ENCODE measurements at places on chromosomes 1 and 21. TPM values are rescaled to one million over a fixed set of nuclear protein-coding genes. Genes with fewer than 3 reads are reported as not detected.
A peak's percentile ranks its signal among the peaks of the same experiment; 100 is the strongest.

Gene CHAF1B
- 6.2 TPM for total RNA-seq

Gene C8B
- not detected for total RNA-seq

Gene CADM3
- total RNA-seq: 0.37 TPM

Gene RPL22
- 621 TPM for total RNA-seq

Gene C4BPA
- not detected for total RNA-seq

Gene USH2A
- not detected for total RNA-seq

Gene NTRK1
- total RNA-seq: 0.11 TPM

Gene PKP1
- total RNA-seq: not detected

Gene RIPK4
- total RNA-seq: 0.07 TPM

Gene LCE3A
- total RNA-seq: not detected

Gene NCAM2
- total RNA-seq: not detected

Gene MRAP
- not detected for total RNA-seq

Gene COL8A2
- 0.24 TPM for total RNA-seq

GRCh38 chr1:59967141-59967697, 40.6 kb upstream of the CYP2J2 start:
- H3K27ac ChIP-seq: no peak overlapping the region
- H3K36me3 ChIP-seq: no peaks in the 10 kb centered on the region
- no peak for DNase-seq
- H3K4me3 ChIP-seq: no peak overlapping the region
- peaks cover 2% of the 10 kb centered on the region for H3K4me1 ChIP-seq

DNA sequence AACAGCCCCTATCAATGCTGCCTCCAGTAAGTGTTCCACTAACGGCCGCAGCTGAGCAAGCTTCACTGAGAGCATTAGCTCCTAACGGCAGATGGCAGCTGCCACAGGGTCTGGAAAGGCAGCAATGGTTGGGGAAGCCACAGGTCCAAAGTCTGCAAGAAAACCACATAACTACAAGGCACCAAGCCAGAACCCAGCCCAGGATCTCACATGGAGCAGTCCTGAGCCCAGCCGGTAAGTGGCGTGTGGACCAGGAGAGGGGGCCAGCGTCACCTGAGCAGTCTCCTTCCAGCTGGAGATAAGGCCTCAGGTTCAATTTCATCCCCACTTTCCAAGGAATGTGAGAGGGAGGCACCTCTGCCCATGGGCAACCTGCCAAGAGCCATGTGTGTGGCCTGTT, 13.2 kb downstream of the SYT2 start:
- no peak for DNase-seq
- H3K27ac ChIP-seq: no peak overlapping the region
- peaks cover 47% of the 10 kb centered on the region for H3K27me3 ChIP-seq
- H3K4me1 ChIP-seq: no peaks in the 10 kb centered on the region
- H3K36me3 ChIP-seq: no peaks in the 10 kb centered on the region

DNA sequence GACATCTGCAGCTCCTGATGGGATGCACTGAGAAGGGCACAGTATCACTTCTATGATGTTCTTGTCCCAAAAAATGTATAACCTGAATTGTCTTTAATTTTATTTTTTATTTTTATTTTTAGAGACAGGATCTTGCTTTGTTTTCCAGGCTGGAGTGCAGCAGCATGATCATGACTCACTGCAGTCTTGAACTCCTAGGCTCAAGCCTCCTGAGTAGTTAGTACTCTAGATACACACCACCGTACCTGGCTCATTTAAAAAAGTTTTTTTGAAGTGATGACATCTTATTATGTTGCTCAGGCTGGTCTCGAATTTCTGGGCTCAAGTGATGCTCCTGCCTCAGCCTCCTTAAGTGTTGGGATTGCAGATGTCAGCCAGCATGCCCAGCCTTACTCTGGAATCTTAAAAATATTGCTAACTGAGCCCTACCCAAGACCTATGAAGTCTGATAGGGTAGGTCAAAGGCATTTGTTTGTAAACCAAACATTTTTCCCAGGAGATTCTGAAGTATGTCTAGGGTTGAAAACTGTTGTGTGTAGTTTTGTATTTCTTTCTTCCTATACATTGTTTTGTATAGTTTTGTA, 68.9 kb downstream of the ATF6 start:
- peaks cover 33% of the 10 kb centered on the region for H3K36me3 ChIP-seq
- no peak for DNase-seq
- no peak overlapping the region for H3K4me3 ChIP-seq
- no peaks in the 10 kb centered on the region for H3K27me3 ChIP-seq
- no peak overlapping the region for H3K27ac ChIP-seq
- H3K4me1 ChIP-seq: no peaks in the 10 kb centered on the region

GRCh38 chr1:201307760-201308499, 24.6 kb downstream of the PKP1 start:
- no peak overlapping the region for H3K4me3 ChIP-seq
- peaks cover 21% of the 10 kb centered on the region for H3K27me3 ChIP-seq
- no peaks in the 10 kb centered on the region for H3K36me3 ChIP-seq
- no peaks in the 10 kb centered on the region for H3K4me1 ChIP-seq
- DNase-seq: no peak
- no peak overlapping the region for H3K27ac ChIP-seq

DNA sequence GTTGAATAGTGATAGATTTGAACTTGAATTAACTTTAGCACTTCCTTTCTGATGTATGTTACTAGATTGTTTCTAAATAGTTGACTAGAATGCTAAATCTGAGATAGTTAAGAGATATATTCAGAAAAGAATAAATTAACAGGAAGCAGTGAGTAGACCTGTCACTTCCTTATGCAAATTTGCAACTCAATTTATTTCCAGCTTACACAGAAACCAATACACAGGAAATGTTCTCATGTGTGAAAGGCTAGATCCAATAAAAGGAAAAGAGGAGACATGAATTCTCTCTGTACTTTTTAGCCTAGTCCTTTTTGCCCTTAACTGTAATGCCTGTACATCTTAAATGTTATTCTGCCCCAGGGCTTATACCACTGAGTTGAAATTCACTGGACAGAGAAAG, 522.3 kb downstream of the COL11A1 start:
- DNase-seq: no peak
- no peaks in the 10 kb centered on the region for H3K27me3 ChIP-seq
- H3K4me3 ChIP-seq: no peak overlapping the region
- no peaks in the 10 kb centered on the region for H3K4me1 ChIP-seq

- no peaks in the 10 kb centered on the region for H3K4me1 ChIP-seq
- no peak overlapping the region for H3K4me3 ChIP-seq
- H3K27me3 ChIP-seq: peaks cover 18% of the 10 kb centered on the region
- DNase-seq: no peak
- H3K27ac ChIP-seq: no peak overlapping the region
These were observed 2.1 kb upstream of the LEMD1 start for GRCh38 chr1:205423814-205424399.

DNA sequence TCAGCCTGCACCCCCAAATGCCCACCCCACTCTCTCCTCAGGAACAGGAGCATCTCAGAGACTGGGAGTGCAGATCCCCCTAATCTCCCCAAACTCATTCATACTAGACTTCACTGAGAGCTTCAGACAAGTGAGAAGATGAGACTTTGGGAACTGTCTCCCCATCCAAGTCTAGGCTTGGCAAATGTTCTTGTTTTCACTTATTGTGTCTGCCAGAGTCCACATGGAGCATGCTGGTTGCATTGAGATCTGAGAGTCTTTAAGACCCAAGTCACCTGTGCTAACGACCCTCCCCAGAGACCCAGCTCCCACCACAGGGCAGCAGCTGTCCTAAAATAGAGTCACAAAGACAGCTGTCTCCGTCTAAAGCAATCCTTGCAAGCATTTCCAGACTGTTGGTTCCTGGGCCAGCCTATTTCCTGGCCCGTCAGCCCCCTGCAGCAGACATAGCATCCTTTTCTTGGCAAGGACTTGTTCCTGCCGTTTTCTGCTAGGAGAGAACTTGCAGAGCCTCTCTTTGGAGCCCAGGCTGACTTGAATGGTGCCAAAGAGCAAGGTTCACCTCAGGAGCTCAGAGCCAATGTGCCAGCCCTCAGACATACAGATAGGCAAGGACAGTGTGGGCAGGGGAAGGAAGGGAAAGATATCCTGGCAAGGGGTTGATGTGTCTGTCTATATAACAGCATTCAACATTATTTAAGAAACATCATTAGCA, 1.9 kb upstream of the CNTN2 start:
- no peaks in the 10 kb centered on the region for H3K36me3 ChIP-seq
- DNase-seq: no peak

- no peak overlapping the region for H3K4me3 ChIP-seq
- no peaks in the 10 kb centered on the region for H3K4me1 ChIP-seq
- peaks cover 2% of the 10 kb centered on the region for H3K27me3 ChIP-seq
- no peak for DNase-seq
- peak overlapping the region; percentile 4 for H3K27ac ChIP-seq
These were observed 74.8 kb downstream of the CASZ1 start for GRCh38 chr1:10721381-10722321.

- H3K27ac ChIP-seq: no peak overlapping the region
- H3K4me1 ChIP-seq: no peaks in the 10 kb centered on the region
- no peaks in the 10 kb centered on the region for H3K27me3 ChIP-seq
These were observed 779.9 kb downstream of the KCNT2 start for GRCh38 chr1:195828325-195828724.

- H3K27me3 ChIP-seq: peaks cover 4% of the 10 kb centered on the region
- H3K4me3 ChIP-seq: no peak overlapping the region
- H3K36me3 ChIP-seq: peaks cover under 1% of the 10 kb centered on the region
- peaks cover 6% of the 10 kb centered on the region for H3K4me1 ChIP-seq
These were observed 800 bp upstream of the MMP23B start for GRCh38 chr1:1630965-1631781.

DNA sequence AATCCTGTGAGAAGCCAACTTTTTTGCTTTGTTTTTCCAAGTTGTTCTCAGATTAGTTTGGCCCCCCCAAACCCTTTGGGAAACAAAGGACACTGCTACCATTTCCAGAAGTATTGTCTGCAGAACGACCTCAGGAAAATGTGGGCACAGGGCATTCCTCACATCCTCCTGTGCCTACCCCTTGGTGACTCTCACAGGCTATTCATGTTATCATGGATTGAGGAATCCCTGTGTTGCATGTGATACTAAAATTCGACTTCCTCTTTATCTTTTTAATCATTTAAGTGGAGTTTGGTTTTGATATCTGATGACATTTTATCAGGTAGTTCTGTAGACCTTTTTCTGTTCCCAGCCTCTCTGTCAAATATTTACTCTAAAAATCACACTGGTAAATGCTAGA, 184.5 kb downstream of the FASLG start:
- DNase-seq: no peak
- H3K27ac ChIP-seq: no peak overlapping the region
- peaks cover 2% of the 10 kb centered on the region for H3K27me3 ChIP-seq
- no peak overlapping the region for H3K4me3 ChIP-seq
- peaks cover 3% of the 10 kb centered on the region for H3K4me1 ChIP-seq
- H3K36me3 ChIP-seq: no peaks in the 10 kb centered on the region

DNA sequence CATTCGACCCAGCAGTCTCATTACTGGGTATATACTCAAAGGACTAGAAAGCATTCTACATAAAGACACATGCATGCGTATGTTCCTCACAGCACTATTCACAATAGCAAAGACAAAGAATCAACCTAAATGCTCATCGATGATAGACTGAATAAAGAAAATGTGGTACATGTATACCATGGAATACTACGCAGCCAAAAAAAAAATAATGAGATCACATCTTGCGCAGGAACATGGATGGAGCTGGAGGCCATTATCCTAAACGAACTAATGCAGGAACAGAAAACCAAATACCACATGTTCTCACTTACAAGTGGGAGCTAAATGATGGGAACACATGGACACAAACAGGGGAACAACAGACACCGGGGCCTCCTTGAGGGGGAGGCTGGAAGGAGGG, 43.7 kb downstream of the ELF3 start:
- no peak overlapping the region for H3K27ac ChIP-seq
- H3K27me3 ChIP-seq: peaks cover 3% of the 10 kb centered on the region
- no peak overlapping the region for H3K4me3 ChIP-seq

DNA sequence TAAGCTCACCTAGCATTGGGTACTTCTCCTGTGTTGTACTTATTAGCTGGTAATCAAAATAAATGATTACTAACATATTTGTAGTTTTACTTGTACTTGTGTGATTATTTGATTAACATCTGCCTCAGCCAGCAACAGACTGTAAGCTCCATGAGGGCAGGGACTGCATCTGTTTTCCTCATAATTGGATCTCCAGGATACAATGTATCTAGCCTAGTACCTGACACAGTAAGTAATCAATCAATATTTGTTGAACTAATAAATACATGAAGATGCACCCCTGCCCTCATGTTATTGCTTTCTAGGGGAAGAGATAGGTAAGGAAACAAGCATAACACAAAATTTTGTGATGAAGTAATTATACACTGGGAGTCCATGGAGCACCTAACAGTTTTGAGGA, 101.5 kb downstream of the TENT5C start:
- H3K4me3 ChIP-seq: no peak overlapping the region
- H3K4me1 ChIP-seq: no peaks in the 10 kb centered on the region
- DNase-seq: no peak
- H3K27ac ChIP-seq: no peak overlapping the region
- peaks cover 6% of the 10 kb centered on the region for H3K27me3 ChIP-seq

GRCh38 chr1:46689356-46689755, 17.7 kb downstream of the TEX38 start:
- DNase-seq: no peak
- no peak overlapping the region for H3K27ac ChIP-seq
- peaks cover 90% of the 10 kb centered on the region for H3K36me3 ChIP-seq

- H3K4me1 ChIP-seq: no peaks in the 10 kb centered on the region
- no peak overlapping the region for H3K4me3 ChIP-seq
- no peaks in the 10 kb centered on the region for H3K27me3 ChIP-seq
These were observed 212.6 kb downstream of the COL24A1 start for GRCh38 chr1:85943945-85944344.

- no peak for DNase-seq
- H3K27me3 ChIP-seq: peaks cover 46% of the 10 kb centered on the region
- no peaks in the 10 kb centered on the region for H3K4me1 ChIP-seq
- H3K4me3 ChIP-seq: no peak overlapping the region
- H3K27ac ChIP-seq: no peak overlapping the region
- H3K36me3 ChIP-seq: no peaks in the 10 kb centered on the region
These were observed 11.6 kb upstream of the SAMD11 start for GRCh38 chr1:911875-912739.

DNA sequence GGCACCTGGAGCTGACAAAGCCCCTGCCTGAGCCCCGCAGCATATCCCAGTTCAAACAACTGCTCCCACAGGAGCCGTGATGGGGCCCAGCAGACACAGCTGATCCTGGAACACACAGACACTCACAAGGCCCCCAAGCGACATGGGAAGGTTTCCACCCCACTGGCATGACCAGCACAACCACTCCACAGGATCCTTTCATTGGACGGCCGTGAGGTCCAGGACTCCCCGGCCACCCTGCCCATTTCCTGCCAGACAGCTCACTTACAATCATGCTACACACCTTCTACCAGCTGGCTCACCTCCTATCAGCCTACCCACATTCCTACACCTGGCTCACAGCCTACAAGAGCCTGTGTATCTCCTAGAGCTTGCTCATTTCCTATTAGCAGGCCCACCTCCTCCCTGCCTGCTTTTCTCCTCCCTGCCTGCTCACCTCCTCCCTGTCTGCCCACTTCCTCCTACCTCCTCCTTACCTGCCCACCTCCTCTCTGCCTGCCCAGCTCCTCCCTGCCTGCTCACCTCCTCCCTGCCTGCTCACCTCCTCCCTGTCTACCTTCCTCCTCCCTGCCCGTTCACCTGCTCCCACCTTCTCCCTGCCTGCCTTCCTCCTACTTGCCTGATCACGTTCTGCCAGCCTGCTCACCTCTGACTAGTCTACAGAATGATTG, 73.9 kb downstream of the MATN1 start:
- DNase-seq: no peak
- H3K4me1 ChIP-seq: no peaks in the 10 kb centered on the region
- no peaks in the 10 kb centered on the region for H3K36me3 ChIP-seq
- H3K4me3 ChIP-seq: no peak overlapping the region
- H3K27me3 ChIP-seq: peaks cover 44% of the 10 kb centered on the region
- no peak overlapping the region for H3K27ac ChIP-seq

- DNase-seq: no peak
- no peak overlapping the region for H3K4me3 ChIP-seq
- no peaks in the 10 kb centered on the region for H3K4me1 ChIP-seq
- no peak overlapping the region for H3K27ac ChIP-seq
These were observed 20.1 kb upstream of the TRIM33 start for GRCh38 chr1:114531094-114531493.

Measured in activated B cell treated with CpG ODN at 0.5 μM for 24 hours (primary cell).